ENCODE measurements at places on chromosomes 3 and 15. TPM values are rescaled to one million over a fixed set of nuclear protein-coding genes. Genes with fewer than 3 reads are reported as not detected.

MOBP gene
- not detected for polyA plus RNA-seq

CYP8B1 gene
- not detected for polyA plus RNA-seq

IQGAP1 gene
- 18.9 TPM for polyA plus RNA-seq

MYO5C gene
- polyA plus RNA-seq, result 0.95 TPM

THPO gene
- polyA plus RNA-seq, result 0.36 TPM

C3orf49 gene
- not detected for polyA plus RNA-seq

TM2D3 gene
- polyA plus RNA-seq, result 46.2 TPM

FAM227B gene
- polyA plus RNA-seq, result 6.1 TPM

TFRC gene
- polyA plus RNA-seq, result 70.7 TPM

CSNK1G1 gene
- polyA plus RNA-seq, result 4.9 TPM

NTRK3 gene
- polyA plus RNA-seq, result 0.53 TPM

ZNF662 gene
- 3.2 TPM for polyA plus RNA-seq

TM4SF1 gene
- polyA plus RNA-seq, result 99.4 TPM

CYP1A2 gene
- not detected for polyA plus RNA-seq

WDR49 gene
- 0.23 TPM for polyA plus RNA-seq

PYDC2 gene
- polyA plus RNA-seq, result not detected

GOLGA8J gene
- polyA plus RNA-seq, result 0.06 TPM

AADACL2 gene
- not detected for polyA plus RNA-seq

TIMP4 gene
- 8.0 TPM for polyA plus RNA-seq

MNS1 gene
- 0.46 TPM for polyA plus RNA-seq

CAMK2N2 gene
- polyA plus RNA-seq, result 0.14 TPM

PLA2G4E gene
- polyA plus RNA-seq, result not detected

CCRL2 gene
- polyA plus RNA-seq, result 1.1 TPM

ZIC4 gene
- not detected for polyA plus RNA-seq

IVD gene
- polyA plus RNA-seq, result 52.9 TPM

STARD9 gene
- polyA plus RNA-seq, result 11.1 TPM

CPLX3 gene
- polyA plus RNA-seq, result 1.5 TPM

CCR8 gene
- polyA plus RNA-seq, result not detected

FAIM gene
- 5.5 TPM for polyA plus RNA-seq

SNTN gene
- not detected for polyA plus RNA-seq

DUSP7 gene
- 9.2 TPM for polyA plus RNA-seq

MUSTN1 gene
- polyA plus RNA-seq, result 183 TPM

CCPG1 gene
- 21.3 TPM for polyA plus RNA-seq

EPHB3 gene
- 1.4 TPM for polyA plus RNA-seq

STRA6 gene
- polyA plus RNA-seq, result 0.08 TPM

C3orf62 gene
- 3.3 TPM for polyA plus RNA-seq

FBXL2 gene
- 0.91 TPM for polyA plus RNA-seq

RHO gene
- not detected for polyA plus RNA-seq

FAM107A gene
- polyA plus RNA-seq, result 47.9 TPM

GPR87 gene
- not detected for polyA plus RNA-seq

SLC28A1 gene
- 0.17 TPM for polyA plus RNA-seq

CLDN16 gene
- polyA plus RNA-seq, result not detected

NRG4 gene
- not detected for polyA plus RNA-seq

HACL1 gene
- 12.5 TPM for polyA plus RNA-seq

CPEB1 gene
- 0.12 TPM for polyA plus RNA-seq

KATNBL1 gene
- polyA plus RNA-seq, result 15.0 TPM

GP5 gene
- polyA plus RNA-seq, result not detected

DNAJA4 gene
- polyA plus RNA-seq, result 296 TPM

DUOXA2 gene
- polyA plus RNA-seq, result 0.03 TPM

AGBL1 gene
- polyA plus RNA-seq, result under 0.01 TPM

ARNT2 gene
- polyA plus RNA-seq, result 1.3 TPM

SQOR gene
- polyA plus RNA-seq, result 13.5 TPM

HRG gene
- 0.04 TPM for polyA plus RNA-seq

SLC49A4 gene
- 8.2 TPM for polyA plus RNA-seq

MYRIP gene
- 0.42 TPM for polyA plus RNA-seq

Data from heart left ventricle (tissue), 16 donors.